PC-9 (cell line): ENCODE measurements at places on chromosomes 2 and 18. TPM values are rescaled to one million over a fixed set of nuclear protein-coding genes. Genes with fewer than 3 reads are reported as not detected.

SERPINB4 gene
- total RNA-seq: not detected in 2 replicates

ERICH2 gene
- total RNA-seq: 1.7 and 2.0 TPM in 2 replicates

DLX1 gene
- total RNA-seq: 0.87 TPM in 1 of 2 replicates, not detected in the other

IL1B gene
- 1.4 TPM in 2 replicates for total RNA-seq

ANKRD62 gene
- 0.20 TPM in 1 of 2 replicates, not detected in the other for total RNA-seq

GPBAR1 gene
- 0.20 and 0.22 TPM in 2 replicates for total RNA-seq

WIPF1 gene
- total RNA-seq: 0.46 and 1.3 TPM in 2 replicates
